ENCODE measurements at places on chromosomes 4 and X.

GRCh38 chrX:32572644-32573043 is 638.7 kb downstream of the DMD start:
- no peak for DNase-seq

- DNase-seq: no peak
These were observed 96.3 kb downstream of the ANK2 start for GRCh38 chr4:113145519-113146291.

- DNase-seq: no peak
These were observed 304.0 kb upstream of the BMP3 start for GRCh38 chr4:80726471-80726870.

DNA sequence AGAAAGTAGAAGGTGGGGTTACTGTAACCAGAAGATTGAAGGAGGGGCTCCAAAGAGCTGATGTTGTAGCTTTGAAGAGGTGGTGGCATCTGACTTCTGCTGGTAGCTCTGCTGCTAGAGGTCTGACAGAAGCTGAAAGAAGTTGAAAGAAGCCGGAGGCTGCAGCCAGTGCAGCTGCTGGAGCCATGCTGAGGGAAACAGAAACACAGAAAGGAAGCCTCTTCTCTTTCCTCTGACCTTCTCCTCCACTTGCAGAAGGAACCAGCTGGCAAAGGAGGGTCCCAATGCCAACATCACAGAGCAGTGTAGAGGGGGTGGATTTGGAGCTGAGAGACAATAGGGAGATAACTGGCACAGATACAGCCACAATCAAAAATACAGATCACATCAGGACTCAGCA is 89.3 kb upstream of the HHIP start:
- no peak for DNase-seq

DNA sequence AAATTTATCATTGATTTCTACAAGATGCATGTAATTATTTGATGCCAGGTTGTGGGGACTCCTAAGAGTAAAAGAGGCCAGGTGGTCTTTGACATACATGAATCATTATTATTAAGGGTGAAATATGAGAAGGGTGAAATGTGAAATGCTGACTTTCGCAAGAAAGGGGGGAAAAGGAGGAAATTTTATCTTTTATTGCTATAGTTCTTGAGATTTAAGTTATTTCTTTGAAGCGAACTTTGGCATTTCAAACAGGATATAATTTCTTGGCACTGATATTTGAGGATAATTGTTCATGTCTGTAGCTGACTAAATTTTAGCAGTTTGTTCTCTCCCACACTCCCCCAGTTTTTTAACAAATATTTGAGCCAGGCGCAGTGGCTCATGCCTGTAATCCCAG is 80.1 kb downstream of the TMEM131L start:
- DNase-seq: no peak

GRCh38 chr4:26583538-26583864 is 383 bp upstream of the TBC1D19 start:
- no peak for DNase-seq

GRCh38 chrX:153057281-153057680 is 1.0 kb downstream of the PNMA3 start:
- no peak for DNase-seq

DNA sequence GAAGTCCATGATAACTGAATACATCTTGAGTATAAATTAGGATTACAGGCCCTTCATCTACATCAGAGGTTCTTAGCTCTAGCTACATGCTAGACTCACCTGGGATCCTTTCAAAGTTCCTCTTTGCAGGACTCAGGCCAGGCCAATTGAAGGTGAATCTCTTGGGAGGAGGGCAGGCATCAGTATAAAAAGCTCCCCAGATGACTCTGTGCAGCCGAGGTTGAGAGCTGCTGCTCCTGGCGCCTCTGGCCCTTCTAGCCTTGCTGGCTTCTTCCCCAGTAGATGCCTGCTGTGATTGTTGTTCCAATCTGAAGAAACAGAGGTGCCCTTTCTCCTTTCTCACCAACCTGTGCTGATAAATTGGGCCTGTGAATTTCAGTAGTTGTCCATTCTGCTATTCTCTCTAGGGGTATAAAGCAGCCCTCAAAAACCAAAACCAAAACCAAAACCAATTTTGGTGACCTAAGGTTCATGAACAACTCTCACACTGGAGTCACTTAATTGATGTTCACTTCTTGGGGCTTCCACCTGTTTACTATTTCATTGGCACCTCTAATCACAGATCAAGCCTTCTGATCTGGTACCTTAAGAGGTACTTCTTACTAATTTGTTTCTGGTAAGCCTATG is 78.7 kb downstream of the SUPT20HL2 start:
- DNase-seq: no peak

DNA sequence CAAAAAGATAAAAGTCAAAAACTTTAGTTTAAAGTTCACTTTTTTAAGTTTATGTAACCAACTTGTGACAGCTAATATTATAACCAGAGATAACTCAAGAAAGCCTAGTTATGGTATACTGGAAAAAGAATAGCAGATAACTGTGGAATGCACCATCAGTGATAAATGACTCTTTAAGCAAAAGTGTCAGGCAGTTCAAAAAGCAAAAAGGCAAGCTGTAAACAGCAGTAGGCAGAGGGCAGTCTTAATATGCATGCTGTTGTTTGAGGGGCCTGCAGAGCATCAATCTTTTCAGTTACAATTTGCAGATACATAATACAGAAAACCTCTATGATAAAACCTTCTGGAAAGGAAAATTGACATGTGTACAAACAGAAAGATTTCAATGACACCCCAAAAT is 81.8 kb upstream of the JADE1 start:
- no peak for DNase-seq

- DNase-seq: no peak
These were observed 1035.8 kb downstream of the ADGRL3 start for GRCh38 chr4:62235911-62236310.
